ENCODE measurements at places on chromosomes 3 and 15. TPM values are rescaled to one million over a fixed set of nuclear protein-coding genes. Genes with fewer than 3 reads are reported as not detected.

The CHRFAM7A gene
- total RNA-seq = 11.5 TPM

- DNase-seq = peak; percentile 54
Observed at GRCh38 chr3:43389388-43390254, 103.3 kb downstream of the SNRK start.

DNA sequence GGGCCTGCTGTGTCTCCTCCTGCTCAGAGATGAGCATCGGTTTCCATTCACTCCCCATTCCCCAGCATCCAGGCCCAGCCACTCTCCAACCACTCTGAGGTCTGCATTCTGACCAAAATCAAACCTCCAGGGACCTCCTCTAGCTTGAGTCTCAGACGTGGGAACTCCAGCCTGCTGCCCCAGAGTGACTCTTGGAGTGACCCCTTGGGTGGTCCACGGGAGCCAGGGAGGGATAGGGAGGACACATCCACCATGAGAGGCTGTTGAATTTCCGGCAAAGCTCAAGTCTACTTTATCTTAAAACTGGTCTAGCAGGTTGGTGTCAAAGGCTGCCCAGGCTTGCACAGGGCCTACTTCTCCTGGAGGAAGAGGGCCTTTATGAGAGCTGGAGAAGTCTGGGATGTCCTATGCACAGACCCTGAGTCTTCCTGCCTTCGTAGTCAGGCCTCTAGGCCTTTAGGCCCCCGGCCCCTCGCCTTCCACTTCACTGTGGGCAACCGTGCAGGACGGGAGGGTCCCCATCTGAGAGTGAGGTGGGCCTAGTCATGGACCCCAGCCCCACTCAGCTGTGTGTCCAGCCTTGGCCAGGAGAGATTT lies 8.9 kb downstream of the CISH start:
- no peak for DNase-seq

GRCh38 chr15:63035977-63036376 lies 6.6 kb upstream of the TPM1 start:
- DNase-seq = no peak

DNA sequence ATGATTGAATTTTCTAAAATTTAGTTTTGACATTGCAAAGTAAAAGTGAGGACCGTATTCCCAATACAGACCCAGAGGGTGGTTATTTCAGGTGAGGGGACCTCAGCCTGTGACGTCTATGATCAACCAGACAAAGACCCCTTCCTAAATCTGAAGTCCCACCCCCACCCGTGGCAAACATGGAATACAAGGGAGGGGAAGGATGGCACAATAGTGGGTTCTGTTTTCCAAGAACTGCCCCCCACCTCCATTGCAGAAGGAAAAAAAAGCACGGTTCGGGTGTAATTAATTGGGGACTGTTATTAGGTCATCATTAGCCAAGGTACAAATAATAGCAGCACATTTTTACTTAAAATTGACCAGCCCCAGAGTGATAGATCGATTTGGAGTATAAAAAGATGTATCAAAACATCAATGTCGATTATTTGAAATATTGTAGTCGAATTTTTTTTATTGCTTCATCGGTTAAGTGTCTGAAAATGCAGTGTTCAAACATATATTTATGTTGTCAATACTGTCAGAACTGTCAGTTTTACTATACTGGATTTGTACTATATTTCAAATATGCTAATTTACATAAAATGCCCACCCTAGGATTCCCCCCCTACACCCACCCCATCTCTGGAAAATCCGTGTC lies 7.5 kb upstream of the MEIS2 start:
- no peak for DNase-seq

DNA sequence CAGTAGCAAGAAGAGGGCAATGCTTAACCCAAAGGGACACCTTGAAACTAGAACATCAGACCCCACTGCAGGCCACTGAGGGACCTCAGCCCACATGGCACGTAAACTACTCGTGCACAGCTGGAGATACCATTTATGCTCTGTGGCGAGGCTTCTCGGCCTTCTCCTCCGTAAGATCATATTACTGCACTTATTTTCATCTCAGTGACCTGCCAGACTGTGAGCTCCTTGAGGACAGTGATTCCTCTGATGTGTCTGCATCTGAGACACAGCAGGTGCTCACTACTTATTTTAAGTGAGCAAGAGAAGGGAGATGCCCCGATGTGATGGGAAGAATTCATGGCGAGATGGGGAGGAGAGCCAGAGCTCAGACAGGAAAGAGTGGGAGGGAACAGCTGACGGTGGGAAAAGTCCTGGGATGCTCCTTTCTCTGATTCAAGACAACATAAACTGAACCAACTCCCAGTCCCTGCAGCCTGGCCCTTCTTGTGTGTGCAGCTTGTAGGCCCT lies 137.6 kb downstream of the RPLP1 start:
- no peak for DNase-seq

- peak; percentile 24 for DNase-seq
Observed at GRCh38 chr15:58988006-58988785, 733 bp downstream of the RNF111 start.

The TF gene
- total RNA-seq = 9.5 TPM

DNA sequence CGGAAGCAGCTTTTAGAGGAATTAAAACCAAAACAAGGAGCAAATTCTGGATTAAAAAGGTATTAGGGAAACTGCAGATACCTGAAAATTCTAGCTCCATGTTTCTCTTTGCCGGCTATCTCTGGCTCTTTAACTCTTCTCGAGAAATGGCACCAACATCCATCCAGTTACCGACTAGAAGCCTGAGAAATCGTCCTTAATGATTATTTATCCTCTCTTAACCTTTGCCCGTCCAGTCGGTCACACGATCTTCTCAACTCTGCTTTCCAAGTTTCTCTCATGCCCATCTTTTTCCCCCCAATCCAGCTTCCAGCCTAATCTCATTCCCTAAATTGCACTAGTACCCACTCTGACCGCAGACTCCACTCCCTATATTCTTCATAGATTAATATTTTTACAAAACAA lies 596 bp upstream of the SGO1 start:
- DNase-seq = no peak

- DNase-seq = no peak
Observed at GRCh38 chr3:133258358-133258757, 141.5 kb upstream of the BFSP2 start.

The GOLGA8G gene
- total RNA-seq = not detected

DNA sequence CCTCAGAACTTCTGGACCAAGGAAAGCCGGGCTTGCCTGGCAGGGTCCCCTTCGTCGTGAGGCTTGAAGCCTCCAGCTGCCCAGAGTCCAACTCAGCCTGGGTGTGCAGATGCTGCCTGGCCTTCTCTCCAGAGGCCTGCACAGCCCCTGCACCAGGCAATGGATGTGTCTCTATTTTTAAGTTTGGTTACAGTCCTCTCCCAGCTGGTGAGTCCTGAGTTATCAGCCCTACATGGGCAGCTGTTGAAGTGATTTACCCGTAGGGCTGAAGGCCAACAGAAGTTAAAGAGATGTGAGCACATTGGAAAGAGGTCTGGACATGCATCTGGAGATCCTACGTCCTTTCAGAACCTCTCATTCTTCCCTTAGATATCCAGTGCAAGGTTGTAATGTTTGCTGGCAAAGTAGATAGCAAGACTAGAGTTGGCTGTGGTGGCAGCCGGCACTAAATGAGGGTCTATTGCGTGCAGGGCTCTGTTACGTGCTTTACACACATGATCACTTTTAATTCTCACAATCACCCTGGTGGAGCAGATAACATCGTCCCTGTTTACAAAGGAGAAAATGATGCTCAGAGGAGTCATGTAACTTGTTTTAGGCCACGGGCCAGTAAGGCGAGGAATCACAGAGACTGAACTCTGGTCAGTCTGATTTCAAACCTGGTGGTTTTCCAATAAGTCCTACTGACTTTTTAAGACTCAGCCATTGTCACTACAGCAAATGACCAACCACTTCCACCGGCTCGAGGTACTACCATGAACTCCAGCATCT lies 9.9 kb downstream of the FYCO1 start:
- no peak for DNase-seq

All from Panc1 (cell line).